ENCODE measurements at places on chromosomes 13 and 19.
A peak's percentile ranks its signal among the peaks of the same experiment; 100 is the strongest.

GRCh38 chr19:18435842-18436670 lies 1.9 kb downstream of the ISYNA1 start:
- DNase-seq, result no peak

DNA sequence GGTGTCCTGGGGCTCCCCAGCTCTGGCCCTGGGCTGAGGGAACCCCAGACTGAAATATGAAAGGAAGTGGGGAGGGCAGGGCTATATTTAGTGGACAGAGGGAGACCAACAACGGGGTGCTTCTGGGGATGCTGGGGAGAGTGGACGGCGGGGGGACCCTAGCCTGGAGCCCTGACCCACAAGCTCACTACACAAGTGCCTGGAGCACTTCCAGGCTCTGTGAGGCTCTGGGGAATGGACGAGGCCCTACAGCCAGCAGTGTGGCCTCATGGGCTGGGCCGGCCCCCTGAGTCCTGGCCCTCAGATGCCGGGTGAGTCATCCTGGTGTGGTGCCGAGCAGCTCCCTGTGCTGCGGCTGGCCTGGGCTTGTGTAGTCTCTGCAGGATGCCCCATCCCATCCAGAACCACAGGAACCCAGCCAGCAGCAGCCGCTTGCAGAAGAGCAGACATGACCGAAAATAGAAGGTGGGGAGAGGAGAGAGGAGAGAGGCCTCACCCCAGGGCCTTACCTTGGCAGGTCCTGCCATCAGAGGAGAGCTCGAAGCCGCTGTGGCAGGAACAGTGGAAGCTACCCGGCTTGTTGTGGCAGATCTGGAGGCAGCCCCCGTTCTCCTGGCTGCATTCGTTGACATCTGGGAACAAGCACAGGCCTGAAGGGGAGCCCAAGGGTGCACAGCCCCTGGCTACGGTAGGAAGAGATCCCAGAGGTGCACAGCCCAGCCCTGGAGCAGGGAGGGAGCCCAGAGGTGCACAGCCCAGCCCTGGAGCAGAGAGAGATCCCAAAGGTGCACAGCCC lies 26.1 kb downstream of the GAS6 start:
- DNase-seq, result peak; percentile 99

- no peak for DNase-seq
Measured at GRCh38 chr13:99352351-99353245, 45.4 kb upstream of the GPR183 start.

GRCh38 chr19:58572026-58572817 lies 913 bp downstream of the MZF1 start:
- DNase-seq, result no peak

DNA sequence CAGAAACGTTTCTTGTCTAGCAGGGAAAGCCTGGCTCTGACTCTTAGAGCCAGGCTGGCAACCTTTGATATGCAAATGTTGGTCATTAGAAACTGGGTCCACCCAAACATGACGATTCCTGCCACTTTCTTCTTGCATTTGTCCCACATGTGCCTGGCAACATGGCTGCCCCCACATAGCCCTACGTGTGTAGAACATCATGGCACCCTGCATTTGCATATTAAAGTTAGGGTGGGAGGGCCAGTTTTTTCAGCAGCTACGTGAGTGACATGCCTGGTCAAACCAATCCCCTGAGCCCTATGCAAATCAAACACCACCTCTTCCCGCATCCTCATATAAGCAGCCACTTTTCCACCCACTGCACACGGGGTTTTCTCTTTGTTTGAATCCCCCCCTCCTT lies 95.0 kb downstream of the LIG4 start:
- DNase-seq, result no peak
